ENCODE measurements at places on chromosomes 16 and 17.

- no peak for DNase-seq
Measured at GRCh38 chr16:24396350-24397271, 140.5 kb downstream of the CACNG3 start.

GRCh38 chr16:53789137-53789536 is 85.2 kb downstream of the FTO start:
- DNase-seq, result peak; percentile 72

- no peak for DNase-seq
Measured at GRCh38 chr16:79169239-79169638, 431.3 kb downstream of the MAF start.

DNA sequence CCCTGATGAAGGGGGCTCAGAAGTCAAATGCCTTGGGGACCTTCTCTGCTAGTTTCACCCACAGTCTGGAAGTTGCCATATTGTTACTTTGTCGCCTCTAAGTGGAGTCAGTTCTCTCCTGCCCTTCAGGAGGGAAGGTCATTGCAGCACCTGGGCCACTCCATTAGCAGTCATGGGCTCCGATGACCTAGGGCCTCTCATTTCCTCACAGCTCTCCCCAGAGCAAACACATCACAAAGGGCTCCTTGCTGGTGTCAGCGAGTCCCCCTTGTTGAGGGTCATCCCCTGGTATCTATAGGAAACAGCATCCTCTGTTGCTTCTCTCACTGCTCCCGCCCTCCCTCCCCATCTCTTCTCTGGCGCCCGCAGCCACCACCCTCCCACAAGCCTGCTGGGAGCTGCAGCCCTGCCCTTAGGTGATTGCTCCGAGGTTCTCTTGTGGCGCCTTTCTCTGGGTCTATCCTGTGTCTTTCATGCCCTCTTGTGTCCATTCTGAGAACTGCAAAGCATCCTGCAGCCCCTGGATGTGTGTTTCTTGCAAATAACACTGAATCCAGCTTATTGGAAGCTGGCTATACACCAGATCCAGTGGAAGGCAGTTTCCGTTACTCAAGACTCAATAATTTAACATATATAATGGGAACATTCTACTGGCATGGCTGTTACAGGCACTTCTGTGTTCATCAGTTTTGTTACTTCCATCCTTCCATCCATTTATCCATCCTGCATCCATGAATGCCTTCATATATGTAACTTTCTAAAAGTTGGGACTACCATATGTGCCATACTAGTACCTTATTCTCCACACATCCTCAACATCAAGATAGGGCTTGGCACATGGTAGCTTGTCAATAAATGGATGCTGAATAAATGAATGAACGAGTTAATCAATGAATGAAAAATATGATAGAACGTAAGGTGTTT is 21.2 kb downstream of the PDILT start:
- DNase-seq, result peak; percentile 65

GRCh38 chr17:62692721-62693431 is 65.4 kb downstream of the MRC2 start:
- DNase-seq, result peak; percentile 66

DNA sequence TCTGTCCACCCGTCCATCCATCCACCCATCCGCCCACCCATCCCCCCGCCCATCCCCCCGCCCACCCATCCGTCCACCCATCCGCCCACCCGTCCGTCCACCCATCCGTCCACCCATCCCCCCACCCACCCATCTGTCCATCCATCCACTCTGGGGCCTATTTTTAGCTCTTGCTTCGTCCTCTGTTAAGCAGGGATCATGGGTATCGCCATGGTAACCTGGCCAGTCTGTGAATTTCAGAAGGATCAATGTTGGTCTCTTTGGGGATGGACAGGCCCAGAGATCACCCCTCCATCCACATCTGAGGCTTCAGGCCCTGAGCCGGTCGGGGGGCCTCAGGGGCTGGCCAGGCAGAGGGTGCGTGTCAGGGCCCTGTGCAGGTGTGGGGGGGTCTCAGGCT is 15.2 kb upstream of the DPEP1 start:
- DNase-seq, result peak; percentile 69

DNA sequence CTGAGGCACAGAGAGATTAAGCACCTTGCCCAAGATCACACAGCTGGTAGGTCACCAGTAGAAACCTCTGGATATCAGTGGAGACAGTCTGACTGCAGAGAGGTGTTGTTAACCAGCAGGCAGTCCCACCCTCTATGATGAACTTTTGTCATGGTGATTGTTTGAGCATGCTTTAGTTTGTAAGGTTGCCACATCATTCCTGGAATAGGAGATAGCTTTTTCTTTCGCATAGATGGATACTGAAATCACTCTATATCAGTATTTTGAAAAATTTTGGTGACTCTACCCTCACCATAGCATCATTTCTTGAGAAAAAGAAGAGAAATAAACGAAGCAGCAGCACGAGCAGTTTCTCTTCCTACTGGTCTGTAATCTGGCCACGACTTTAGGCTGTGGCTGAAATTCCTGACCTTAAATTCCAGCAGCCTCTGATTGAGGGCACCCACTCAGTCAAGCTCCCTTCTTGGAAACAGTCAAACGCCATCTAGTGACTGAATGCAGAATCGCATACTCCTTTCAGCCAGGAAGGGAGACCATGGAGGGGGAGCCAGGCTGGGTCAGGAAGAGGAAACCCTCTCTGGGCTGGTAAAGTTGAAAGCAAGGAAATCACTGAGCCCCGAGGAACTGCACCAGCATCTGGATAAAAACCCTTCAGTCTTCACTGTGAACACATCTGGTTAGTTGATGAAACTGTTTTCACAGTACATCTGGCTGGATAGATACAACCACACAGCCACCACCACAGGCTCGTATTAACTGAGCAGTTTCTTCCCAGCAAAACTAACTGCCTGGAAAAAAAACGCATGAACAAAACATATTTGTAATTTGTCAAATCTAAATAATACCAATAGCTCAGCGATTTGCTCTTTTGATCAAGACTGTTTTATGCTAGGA is 108.5 kb upstream of the XYLT1 start:
- DNase-seq, result peak; percentile 80

- DNase-seq, result no peak
Measured at GRCh38 chr17:73028299-73028755, 64.2 kb downstream of the SLC39A11 start.

GRCh38 chr17:35942588-35943186 is 826 bp downstream of the LYZL6 start:
- no peak for DNase-seq
